ENCODE measurements at places on chromosomes 2 and 18.

GRCh38 chr18:49175071-49175470 is 224.3 kb upstream of the SMAD7 start:
- no peak for DNase-seq

DNA sequence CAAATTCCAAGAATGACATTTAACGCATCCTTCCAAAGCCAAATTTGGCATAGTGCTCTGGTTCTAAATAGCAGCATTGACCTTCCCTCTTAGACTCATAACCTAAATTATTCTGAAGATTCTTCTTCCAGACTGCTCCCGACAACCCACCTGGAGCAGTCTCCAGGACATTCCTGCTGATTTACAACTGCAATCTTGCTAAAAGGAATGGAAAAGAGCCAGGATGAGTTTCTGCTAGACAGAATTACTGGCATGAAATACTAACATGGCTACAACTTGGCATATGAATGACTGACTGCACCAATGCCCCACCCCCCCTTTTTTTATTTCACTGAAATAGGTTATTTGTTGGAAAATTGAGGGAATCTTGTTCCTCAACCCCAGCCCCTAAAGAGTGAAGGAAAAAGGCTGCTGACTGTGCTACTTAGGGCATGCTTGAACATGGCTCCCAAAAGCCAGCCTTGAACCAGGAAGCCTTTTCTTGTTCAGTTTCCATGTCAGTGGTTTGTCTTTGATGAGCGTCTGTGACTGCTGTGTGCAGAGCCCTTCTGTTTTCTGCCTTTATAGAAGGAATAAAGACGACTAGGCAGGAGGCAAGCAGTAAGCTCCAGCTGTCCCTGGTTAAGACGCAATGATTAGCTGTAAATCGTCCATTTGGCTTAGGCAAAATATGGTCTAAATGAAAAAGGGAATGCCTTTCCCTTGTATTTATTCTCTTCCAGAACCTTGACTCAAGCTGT is 47.4 kb upstream of the ITGB6 start:
- no peak for DNase-seq

- no peak for DNase-seq
Measured at GRCh38 chr2:202510911-202511310, 123.9 kb upstream of the FAM117B start.

GRCh38 chr2:75710220-75710576 is 517 bp downstream of the GCFC2 start:
- DNase-seq: no peak

GRCh38 chr2:48131539-48132270 is 225.4 kb upstream of the FBXO11 start:
- no peak for DNase-seq

- DNase-seq: no peak
Measured at GRCh38 chr2:216389570-216389969, 17.3 kb upstream of the MARCHF4 start.

GRCh38 chr2:61969376-61969775 is 63.9 kb downstream of the COMMD1 start:
- no peak for DNase-seq

- peak; percentile 43 for DNase-seq
Measured at GRCh38 chr2:158969715-158970240, 1.3 kb downstream of the TANC1 start.

- no peak for DNase-seq
Measured at GRCh38 chr2:69375494-69376353, 11.3 kb downstream of the GFPT1 start.

DNA sequence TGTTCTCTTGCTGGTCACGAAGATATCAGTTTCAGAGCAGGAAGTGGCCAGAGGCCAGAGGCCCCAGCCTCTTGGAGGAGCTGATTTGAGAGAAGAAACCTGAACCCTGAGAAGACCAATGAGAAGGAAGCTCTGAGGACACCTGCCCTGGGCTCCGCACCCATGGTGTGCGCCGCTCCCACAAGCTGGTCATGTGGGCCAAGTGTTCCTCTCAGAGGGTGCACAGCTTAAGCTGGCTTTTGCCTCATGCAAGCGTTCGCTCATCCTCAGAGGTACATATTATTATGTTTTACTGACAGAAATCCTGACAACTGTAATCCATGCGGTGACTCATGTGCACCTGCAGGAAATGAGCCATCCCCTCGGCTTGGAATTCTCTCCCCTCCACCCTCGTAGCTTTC is 316.1 kb upstream of the MYT1L start:
- no peak for DNase-seq

Data from DMS79 (cell line).